Posterior vena cava (tissue), 2 donors: ENCODE measurements at places on chromosomes 3 and 15. TPM values are rescaled to one million over a fixed set of nuclear protein-coding genes. Genes with fewer than 3 reads are reported as not detected.

GRCh38 chr3:158950178-158950901 is 148.5 kb downstream of the MFSD1 start:
- no peak for DNase-seq

DNA sequence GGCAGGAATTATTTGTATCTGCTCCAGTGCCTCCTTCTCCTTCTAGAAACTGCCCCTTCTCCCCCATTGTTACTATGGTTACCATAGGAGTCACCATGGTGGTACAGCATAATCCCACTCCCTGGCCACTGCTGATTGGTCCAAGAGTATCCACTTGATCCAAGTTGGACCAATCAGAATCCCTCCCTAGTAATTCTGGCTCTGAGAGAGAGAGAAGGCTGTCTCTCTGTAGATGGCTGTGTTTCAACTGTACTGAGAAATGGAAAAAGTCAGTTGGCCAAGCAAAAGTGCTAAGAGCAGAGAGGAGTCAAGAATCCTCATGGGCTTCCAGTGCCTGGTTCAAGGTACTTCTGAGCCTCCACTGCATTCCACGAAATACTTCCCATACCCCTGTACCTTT is 120.6 kb upstream of the SPATA12 start:
- DNase-seq, result no peak

DNA sequence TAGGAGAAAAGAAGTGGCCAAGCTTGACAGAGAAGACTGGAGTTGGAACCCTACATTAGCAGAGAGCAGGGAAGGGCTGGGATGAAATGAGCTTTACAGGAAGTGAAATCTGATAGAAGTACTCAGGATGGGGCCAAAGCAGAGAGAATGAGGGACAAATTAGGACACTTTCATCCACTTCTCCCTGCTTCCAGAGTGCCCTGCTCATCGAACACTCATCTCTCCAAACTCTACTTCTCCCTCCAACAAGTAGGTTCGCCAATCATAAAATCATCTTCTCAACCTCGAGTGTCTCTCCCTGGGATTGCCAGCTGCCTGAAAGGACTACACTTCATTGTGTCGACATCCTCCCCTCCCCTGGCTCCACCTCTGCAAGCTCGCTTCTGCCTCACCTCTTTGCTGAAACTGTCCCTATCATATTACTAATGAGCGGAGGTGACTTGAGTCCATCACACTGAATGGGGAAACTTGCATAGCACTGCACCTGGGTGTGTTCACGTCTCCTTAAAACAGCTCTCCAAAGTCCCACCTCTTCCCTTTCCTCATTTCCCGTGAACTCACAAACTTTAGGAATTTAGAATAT is 365.8 kb downstream of the FOXP1 start:
- no peak for DNase-seq

DNA sequence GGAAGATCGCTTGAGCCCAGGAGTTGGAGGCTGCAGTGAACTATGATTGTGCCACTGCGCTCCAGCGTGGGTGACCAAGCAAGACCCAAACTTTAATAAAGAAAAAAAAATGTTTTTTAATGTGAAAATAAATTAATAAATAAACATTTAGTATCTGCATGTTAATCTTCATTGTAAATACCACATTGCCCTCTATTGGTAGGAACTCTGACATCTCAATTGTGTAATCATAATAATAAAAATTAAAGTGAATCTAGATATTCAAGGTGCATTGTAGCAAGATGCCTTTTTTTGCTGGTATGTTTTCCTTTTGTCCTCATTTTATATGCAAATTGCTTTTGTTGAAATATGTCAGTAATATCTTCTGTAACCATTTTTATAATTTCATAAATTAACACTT is 95.0 kb upstream of the LIMD1 start:
- DNase-seq, result no peak

- DNase-seq, result no peak
Measured at GRCh38 chr3:4722103-4722502, 229.0 kb downstream of the ITPR1 start.

The BLOC1S6 gene
- 46.9 TPM for total RNA-seq

The RHO gene
- not detected for total RNA-seq

The GPR149 gene
- not detected for total RNA-seq

The SNURF gene
- 12.0 TPM for total RNA-seq

- no peak for DNase-seq
Measured at GRCh38 chr15:31871166-31871886, 159.0 kb upstream of the CHRNA7 start.

- DNase-seq, result no peak
Measured at GRCh38 chr3:175672119-175672689, 813.1 kb downstream of the NAALADL2 start.

The TYRO3 gene
- 5.0 TPM for total RNA-seq

DNA sequence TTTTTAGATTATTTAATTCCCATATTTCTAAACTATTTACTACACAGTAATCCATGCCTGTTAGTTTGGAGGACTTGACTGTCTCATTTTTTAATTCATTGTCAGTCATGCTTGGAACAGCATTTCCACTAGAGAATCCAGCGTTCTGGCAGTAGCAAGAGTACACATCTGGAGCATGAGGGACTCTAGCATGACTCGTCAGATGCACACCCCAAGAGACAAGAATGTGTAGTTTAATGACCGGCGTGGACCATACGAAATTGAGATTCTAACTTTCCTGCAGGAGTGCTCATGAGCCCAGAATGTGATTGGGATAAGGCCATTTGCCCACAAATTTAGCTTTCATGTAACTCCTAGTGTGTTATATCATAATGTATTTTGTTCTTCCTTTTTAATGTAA is 48.9 kb downstream of the ASB7 start:
- DNase-seq, result no peak

- DNase-seq, result no peak
Measured at GRCh38 chr3:45507820-45508317, 86.7 kb upstream of the LIMD1 start.

DNA sequence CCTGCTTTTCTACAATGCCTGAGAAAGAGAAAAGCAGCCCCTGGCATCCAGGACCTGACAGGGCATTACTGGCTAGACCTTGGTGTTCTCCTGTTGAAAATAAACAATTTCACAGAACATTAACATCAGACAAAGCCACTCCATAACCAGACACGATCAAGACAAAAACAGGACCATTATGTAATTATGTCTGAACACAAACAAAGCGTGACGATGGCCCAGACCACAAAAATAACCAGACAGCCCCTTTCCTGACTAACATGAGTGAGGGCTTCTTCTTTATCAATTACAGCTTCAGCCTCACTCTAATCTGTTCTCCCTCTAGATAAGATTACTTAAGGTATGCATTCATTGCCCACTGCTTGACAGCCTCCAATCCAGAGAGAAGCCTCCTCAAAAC is 172.7 kb upstream of the LMCD1 start:
- no peak for DNase-seq

GRCh38 chr3:13524979-13525669 is 23.8 kb upstream of the FBLN2 start:
- peak; percentile 28 for DNase-seq

- no peak for DNase-seq
Measured at GRCh38 chr3:156664831-156665178, 9.6 kb upstream of the TIPARP start.

DNA sequence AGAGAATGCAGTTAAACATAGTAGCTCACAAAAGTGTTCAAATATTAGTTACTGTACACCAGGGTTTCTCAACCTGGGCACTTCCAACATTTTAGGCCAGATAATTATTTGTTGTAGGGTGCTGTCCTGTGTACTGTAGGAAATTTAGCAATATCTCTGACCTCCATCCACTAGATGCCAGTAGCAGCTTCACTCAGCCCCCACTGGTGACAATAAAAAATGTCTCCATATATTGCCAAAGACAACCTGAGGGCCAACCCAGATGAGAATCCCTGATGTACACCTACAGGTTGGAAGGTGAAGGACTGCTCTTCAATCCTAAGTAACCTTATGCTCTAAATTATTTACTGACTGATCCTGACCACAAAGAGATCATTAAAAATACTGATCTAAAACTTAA is 32.5 kb downstream of the DCUN1D1 start:
- DNase-seq, result no peak

DNA sequence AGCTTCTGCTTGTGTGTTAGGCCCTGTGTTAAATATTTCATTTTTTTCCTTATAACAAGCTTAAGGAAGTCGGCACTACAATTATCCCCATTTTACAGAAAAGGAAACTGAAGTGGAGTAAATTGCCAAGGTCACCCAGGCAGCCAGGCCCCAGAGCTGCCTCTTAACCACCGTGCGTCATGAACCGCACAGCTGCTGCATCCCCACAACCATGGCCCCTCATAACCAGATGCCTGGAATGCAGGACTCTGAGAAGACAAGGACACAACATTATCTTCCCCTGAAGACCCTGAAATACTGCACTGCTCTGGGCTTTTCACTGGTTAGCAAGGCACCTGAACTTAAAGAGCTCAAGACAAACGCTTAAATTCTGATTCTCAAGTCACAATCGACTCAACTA is 14.6 kb downstream of the LRIG1 start:
- no peak for DNase-seq

DNA sequence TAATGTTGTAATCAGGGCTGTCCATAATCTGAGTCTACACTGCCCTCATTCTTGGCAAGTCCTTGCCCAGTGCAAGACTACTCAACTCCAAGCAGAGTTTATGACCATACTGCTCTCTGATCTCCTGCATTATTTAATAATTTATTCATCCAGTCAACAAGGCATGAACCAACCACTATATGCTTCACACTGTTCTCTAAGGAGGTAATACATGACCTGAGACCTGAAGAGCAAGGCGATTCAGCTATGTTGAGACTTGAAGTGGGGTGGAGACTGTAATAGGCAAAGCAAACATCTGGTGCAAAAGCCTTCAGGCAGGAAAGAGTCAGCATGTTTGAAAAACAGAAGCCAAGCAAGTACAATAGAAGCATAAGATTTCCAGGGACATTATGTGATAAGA is 1362.8 kb downstream of the ROBO2 start:
- DNase-seq, result no peak

GRCh38 chr3:150721285-150722130 is 17.8 kb upstream of the ERICH6 start:
- DNase-seq, result no peak

DNA sequence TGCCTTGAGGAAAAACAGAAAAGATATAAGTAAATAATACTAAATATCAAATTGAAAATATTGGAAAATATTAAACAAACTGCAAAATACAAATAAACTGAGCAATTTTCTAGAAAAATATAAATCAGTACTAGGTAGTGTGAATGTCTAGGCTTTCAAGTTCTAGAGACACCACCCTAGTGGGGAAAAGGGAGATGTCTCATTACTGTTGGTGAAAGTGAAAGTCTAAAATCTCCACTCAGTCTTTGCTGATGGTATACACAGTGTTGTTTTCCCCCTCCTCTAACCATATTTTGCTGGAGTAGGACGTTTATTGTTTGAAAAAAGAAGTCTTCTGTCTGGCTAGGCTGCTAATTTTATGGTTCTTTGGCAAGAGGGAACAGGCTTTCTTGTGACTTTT is 1368.9 kb downstream of the OTOL1 start:
- DNase-seq, result no peak

GRCh38 chr15:92462424-92463125 is 68.9 kb downstream of the ST8SIA2 start:
- no peak for DNase-seq

The PARP9 gene
- 29.8 TPM for total RNA-seq

The ARL14 gene
- not detected for total RNA-seq

GRCh38 chr15:36763685-36764084 is 184.3 kb downstream of the CDIN1 start:
- DNase-seq, result no peak

DNA sequence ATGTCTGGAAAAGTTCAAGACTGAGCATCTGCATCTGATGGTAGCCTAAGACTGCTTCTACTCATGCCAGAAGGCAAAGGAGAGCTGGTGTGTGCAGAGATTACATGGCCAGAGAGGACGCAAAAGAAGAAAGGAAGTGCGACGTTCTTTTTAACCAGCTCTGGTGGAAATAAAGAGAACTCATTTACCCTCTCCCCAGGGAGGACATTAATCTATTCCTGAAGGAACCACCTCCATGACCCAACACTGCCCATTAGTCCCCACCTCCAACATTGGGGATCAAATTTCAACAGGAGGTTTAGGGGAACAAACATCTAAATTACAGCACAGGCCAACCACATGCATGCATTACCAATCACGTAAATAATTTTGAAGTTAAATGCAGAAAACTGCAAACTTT is 1.5 kb upstream of the NCK1 start:
- DNase-seq, result no peak

DNA sequence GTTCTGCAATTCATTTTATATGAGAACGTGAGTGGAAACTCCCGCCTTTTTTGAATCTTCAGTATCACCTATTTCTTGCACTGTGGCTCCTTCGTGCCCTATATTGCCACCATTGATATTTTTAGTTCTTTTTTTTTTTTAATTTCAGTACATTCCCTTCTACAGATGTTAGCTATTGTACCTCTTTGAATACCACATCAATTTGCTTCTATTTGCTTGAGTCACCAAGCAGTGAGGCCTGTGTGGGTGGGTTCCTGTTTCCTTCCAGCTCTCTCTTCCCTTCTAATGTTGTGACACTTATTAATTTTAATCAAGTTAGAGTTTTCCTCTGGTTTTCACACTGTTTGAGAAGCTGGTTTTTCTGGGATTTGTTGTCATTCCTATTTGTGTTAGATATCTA is 8.7 kb downstream of the HACD2 start:
- DNase-seq, result no peak

DNA sequence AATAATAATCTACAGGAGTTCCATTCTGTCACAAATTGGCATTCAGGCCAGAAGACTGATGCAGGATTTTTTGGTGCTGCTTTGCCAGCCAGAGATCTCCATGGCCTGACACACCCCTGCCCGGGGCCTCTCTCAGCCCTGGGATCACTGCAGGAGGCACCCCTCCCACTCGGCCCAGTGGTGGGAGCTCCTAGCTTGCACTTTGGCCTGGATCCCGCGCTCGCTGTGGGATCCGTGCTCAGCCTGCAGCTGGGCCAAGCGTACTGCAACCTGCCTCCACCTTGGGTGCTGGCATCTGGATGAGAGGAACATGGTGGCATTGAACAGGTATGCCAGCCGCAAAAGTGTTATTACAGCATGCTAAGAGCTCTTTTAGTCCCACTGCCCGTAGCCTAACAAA is 656.7 kb upstream of the CCDC54 start:
- DNase-seq, result peak; percentile 68

The PLCD1 gene
- 40.9 TPM for total RNA-seq

DNA sequence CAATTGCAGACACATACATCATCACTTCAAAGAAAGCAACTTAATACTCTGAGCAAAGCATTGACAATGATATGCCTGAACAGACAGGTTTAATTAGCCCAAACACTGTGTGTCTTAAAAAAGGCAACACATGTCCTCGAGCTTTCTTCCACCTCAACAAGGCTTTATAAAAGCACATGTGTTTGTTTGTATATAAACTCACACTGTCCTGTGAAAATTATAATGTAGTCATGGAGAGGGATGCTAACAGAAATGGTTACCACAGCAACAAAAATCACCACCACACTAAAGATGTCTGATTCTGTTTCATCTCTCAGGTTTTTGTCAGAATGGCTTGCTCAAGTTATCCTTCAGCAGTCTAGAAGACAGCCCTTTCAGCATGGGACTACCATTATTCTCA is 314.7 kb downstream of the MAGI1 start:
- DNase-seq, result no peak

GRCh38 chr3:102741105-102741504 is 306.3 kb downstream of the ZPLD1 start:
- DNase-seq, result no peak
